ENCODE measurements at places on chromosomes 1 and 21.

GRCh38 chr21:27813750-27814149, 846.9 kb upstream of the ADAMTS5 start:
- DNase-seq, result no peak

DNA sequence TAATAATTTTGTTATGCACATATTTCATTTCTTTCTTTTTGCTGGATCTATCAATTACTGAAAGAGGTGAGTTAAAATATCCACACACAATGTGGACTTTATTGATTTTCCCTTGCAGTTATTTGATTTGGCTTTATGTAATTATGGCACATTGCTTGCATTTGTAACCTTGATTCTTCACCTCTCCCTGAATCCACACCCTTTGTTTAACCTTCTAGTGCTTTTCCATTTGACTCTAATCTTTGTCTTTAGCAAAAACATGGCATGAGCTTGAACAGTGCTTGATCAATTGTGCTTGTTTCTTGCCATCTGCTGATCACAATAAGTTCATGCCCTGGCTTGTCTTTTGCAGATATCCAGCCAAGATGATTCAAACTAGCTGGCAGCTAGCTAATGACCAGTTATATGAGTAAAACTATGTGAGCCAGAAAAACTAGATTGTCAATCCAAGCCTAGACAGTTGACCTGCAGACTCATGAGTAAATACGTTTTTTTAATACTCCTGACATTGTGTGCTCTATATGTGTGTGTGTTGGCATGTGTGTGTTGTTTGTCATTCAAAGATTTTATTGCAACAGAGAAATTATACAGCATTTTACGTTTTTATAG, 899.2 kb downstream of the NCAM2 start:
- DNase-seq, result no peak

GRCh38 chr1:31703431-31704270, at the start of gene COL16A1:
TSS of gene COL16A1 (minus strand) at chr1:31704017. CDS start at chr1:31702193, 1,824 bp downstream.
- DNase-seq, result no peak

- peak; percentile 30 for DNase-seq
These were observed 47.5 kb upstream of the FOXO6 start for GRCh38 chr1:41313661-41314131.

GRCh38 chr1:34618381-34618780, 136.5 kb upstream of the GJB5 start:
- DNase-seq, result no peak

GRCh38 chr1:26177182-26177684, at the start of gene CNKSR1:
TSS of gene CNKSR1 (plus strand) at chr1:26177491. CDS start at chr1:26177548, 57 bp downstream.
- no peak for DNase-seq
